ENCODE measurements at places on chromosomes 6 and 20. TPM values are rescaled to one million over a fixed set of nuclear protein-coding genes. Genes with fewer than 3 reads are reported as not detected.

TDRD6 gene
- polyA plus RNA-seq: 3.4 TPM

SLX4IP gene
- 9.8 TPM for polyA plus RNA-seq

PPIL1 gene
- polyA plus RNA-seq: 48.1 TPM

FRS3 gene
- polyA plus RNA-seq: 7.8 TPM

MCM8 gene
- polyA plus RNA-seq: 11.2 TPM

MAP1LC3A gene
- polyA plus RNA-seq: 29.0 TPM

JAG1 gene
- polyA plus RNA-seq: 243 TPM

OLIG3 gene
- not detected for polyA plus RNA-seq

STX11 gene
- 1.0 TPM for polyA plus RNA-seq

NRN1 gene
- 3.5 TPM for polyA plus RNA-seq

DYNLT2 gene
- polyA plus RNA-seq: 6.9 TPM

KHDC1L gene
- polyA plus RNA-seq: 0.30 TPM

GSTA5 gene
- polyA plus RNA-seq: not detected

TUBB2B gene
- polyA plus RNA-seq: 113 TPM

C6orf58 gene
- 0.84 TPM for polyA plus RNA-seq

OOEP gene
- polyA plus RNA-seq: 0.21 TPM

XKR7 gene
- 0.20 TPM for polyA plus RNA-seq

OR2H2 gene
- polyA plus RNA-seq: not detected

MAFB gene
- polyA plus RNA-seq: 147 TPM

OXT gene
- 0.51 TPM for polyA plus RNA-seq

STX7 gene
- polyA plus RNA-seq: 80.2 TPM

SEMG1 gene
- polyA plus RNA-seq: not detected

GHRH gene
- polyA plus RNA-seq: not detected

GUCA1A gene
- polyA plus RNA-seq: 0.13 TPM

PCSK2 gene
- polyA plus RNA-seq: 0.81 TPM

LTV1 gene
- 34.3 TPM for polyA plus RNA-seq

OSER1 gene
- polyA plus RNA-seq: 52.4 TPM

ULBP2 gene
- polyA plus RNA-seq: 0.47 TPM

HDGFL1 gene
- not detected for polyA plus RNA-seq

SNX9 gene
- 44.4 TPM for polyA plus RNA-seq
